ENCODE measurements at places on chromosomes 16 and 17.

DNA sequence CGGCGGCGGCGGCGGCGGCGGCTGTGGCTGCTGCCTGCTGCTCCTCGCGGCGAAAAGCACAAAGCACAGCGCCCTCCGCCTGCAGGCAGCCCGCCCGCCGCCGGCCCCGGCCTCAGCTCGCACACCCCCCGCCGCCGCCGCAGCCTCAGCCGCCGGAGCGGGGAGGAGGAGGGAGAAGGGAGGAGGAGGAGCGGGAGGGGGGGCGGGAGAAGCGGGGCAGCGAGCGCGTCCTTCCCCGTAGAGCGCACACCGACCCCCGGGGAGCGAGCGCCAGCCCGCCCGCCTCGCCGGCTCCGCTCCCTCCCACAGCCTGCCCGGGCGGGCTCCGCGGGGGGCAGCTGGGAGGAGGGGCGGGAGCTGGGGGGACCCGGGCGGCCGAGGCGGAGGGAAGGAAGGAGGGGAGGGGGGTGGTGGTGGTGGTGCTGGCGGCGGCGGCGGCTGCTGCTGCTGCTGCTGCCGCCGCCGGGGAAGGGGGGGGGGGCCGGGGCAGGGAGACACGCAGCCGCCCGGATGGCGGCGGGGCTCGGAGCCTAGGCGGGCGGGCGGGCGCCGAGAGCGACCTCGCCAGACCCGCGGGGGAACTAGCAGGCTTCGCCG, at the start of gene UBTF:
UBTF (minus strand) TSS at position 60 of the 597 bp plus-strand sequence. CDS start 1,446 bp downstream, outside the sequence.
- DNase-seq: no peak

DNA sequence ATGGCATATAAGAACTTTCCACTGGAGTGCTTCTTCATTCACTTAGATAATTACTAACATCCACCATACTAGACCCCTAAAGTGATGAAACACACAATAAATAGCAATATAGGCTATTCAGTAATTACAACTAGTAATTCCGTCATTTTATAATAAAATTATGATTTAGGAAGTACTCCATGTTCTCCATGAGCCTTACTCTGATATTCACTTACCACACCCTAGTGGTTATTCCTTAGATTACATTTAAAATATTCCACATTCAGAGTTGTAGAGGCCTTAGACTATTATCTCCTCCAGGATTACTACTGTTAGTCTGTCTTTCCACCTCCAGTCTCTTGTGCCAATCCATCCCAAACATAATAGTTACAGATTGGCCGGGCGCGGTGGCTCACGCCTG, 62.4 kb downstream of the STH start:
- no peak for DNase-seq

DNA sequence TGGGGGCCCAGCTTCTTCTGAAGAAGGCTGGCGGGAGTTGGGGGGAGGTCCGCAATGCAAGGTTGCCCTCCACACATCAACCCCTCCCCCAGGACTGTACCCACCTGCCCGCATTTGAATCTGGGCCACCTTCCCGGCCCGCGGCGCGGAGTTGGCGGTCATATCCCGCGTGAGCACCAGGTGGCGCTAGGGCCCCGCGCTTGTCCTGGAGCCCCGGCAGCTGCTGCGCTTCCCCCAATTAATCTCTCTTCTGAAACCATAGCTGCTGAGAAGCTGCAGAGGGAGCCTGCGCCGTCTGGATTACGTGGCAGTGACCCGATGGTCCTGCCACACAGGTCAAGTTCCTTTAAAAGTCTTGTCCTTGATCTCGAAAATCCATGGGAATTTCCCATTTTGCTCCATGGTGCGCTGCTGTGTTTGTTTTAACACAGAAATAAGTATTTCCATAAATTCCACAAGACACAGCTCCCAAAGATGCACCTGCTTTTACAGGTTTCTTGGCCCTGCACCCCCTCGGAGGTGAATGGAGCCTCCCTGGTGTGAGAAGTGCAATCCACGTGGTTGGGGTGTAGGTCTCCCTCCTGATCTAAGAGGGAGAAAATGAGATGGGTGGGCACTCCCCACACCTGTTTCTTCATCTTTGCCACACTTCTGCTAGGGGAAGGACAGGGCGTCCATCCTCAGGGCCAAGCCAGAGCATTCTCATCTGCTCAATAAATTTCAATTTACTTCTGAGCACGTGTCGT, 22.1 kb downstream of the COX4I1 start:
- DNase-seq: peak; percentile 66

DNA sequence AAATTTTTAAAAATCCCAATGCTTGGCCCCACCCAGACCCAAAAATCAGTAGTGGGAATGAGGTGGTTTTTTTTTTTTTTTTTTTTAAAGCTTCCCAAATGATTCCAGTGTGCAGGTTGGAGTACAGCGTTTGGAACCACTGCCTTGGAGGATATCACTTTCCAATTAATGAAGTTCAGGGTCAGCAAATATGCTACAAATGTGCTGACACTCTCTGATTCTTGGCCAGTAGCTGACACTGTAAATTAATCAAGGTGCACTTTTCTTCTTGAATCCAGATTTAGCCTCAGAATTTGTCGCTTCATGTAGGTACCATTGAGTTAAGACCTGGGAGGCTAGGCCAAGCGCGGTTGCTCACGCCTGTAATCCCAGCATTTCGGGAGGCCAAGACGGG, 230.2 kb downstream of the SNX29 start:
- no peak for DNase-seq

DNA sequence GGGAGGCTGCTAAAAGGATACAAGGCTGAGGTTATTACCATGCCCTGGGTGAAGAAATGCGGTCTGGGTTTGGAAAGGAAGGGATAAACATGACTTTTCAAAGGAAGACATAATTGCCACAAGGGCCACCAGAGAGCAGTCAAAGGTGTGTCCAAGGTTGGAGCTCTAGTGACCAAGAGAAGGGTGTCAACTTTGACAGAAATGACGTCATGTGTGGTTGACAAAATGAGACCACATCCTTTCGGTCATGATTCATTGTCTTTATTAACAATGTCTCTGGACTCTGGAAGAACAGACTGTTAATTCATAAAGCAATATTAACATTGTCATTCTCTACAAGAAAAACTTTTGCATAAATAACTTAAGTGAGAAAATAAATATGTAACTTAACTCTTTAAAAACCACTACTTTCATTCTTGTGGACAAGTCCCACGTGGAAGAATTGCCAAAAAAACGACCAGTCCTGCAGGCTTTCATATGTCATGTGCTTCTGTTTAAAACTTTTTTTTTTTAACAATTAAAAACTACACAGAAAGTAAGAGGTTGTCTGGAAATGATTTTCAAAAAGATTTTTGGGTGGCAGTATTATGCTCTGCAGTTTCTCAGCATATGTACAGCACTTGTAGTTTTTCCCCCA, 5.0 kb downstream of the SOST start:
- no peak for DNase-seq

DNA sequence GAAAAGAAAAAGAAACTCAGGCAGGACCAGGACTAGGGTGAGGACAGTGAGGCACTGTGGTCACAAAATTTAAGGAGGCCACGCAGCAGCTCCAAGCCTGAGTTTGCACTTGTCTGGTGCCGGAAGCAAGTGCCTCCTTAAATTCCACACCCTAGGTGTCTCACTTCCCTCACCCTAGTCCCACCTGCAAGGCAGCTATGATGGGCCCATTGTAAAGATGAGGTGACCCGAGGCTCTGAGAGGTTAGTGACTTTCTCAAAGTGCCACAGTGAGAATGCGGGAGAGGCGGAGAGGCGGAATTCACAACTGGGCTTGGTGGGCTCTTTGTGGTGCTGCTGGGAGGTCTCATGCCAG, 21.5 kb upstream of the EEF2K start:
- no peak for DNase-seq

DNA sequence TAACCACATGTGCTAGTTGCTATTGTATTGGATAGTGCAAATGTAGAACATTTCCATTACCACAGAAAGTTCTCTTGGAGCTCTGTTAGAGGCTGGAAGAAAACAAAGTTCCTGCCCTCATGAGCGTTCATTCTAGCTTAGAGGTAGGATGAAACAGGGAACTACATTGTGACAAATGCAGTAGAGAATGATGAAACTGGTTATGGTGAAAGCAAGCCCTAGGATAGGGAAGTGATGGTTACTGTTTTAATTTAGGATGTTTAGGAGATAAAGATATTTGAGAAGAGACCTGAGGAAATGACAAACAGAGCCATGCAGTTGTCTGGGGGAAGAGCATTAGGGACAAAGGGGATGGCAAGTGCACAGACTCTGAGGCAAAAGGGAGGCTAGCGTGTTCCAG, 50.7 kb downstream of the AATF start:
- DNase-seq: no peak

DNA sequence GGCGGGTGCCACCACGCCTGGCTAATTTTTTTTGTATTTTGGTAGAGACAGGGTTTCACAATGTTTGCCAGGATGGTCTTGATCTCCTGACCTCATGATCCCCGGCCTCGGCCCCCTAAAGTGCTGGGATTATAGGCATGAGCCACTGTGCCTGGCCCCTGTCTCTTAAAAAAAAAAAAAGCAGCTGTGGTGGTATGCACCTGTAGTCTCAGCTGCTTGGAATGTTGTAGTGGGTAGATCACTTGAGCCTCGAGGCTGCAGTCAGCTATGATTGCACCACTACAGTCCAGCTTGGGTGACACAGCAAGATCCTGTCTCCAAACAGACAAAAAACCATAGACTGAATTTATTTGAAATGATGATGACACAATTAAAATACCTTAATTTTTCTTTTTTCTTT, 24.3 kb downstream of the CDK12 start:
- no peak for DNase-seq

GRCh38 chr17:49985310-49985990, 9.6 kb downstream of the DLX3 start:
- DNase-seq: no peak

GRCh38 chr17:42775534-42776098, 2.4 kb downstream of the VPS25 start:
- DNase-seq: no peak

DNA sequence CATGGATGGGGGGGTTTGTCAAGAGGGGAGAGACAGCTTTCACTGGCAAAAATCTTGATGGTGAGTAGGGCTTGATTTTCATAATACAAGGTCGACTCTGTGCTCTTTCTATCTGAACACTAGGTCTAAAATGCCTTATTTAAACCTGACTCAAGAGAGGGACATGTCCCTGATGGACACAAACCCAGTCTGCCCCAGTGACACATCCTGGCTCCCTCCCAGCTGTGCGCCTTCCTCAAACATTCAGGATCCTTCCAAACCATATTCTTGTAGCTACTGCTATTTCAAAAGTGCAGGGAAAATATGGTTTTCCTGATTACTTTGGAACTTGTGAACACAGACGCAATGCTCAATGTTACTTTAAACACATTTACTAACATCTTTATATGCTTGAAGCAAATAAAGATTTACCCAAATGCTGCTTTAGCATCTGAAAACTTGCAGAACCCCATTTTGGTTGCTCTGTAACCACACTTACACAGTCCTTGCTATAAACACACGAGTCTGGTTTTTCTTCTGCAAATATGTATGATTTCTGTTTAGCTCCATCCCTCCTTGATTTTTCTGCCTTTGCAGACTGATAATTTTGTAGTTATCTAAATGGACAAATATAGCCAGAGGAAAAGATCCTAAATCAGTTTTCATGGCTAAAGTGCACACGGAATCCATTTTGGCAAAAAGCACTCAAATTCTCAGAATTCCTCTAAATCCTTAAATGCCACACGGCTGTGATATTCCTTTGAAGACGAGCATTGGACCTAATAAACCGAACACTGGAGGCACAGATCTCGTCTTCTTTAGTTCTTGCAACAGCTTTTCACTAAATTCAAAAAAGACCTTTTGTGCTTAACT, 499.9 kb upstream of the ZFHX3 start:
- no peak for DNase-seq

- DNase-seq: no peak
Observed at GRCh38 chr16:71557954-71558582, 18.8 kb downstream of the TAT start.

- no peak for DNase-seq
Observed at GRCh38 chr17:3556239-3556915, 1.2 kb downstream of the TRPV3 start.

- DNase-seq: no peak
Observed at GRCh38 chr17:54892360-54892759, 8.3 kb upstream of the TOM1L1 start.

DNA sequence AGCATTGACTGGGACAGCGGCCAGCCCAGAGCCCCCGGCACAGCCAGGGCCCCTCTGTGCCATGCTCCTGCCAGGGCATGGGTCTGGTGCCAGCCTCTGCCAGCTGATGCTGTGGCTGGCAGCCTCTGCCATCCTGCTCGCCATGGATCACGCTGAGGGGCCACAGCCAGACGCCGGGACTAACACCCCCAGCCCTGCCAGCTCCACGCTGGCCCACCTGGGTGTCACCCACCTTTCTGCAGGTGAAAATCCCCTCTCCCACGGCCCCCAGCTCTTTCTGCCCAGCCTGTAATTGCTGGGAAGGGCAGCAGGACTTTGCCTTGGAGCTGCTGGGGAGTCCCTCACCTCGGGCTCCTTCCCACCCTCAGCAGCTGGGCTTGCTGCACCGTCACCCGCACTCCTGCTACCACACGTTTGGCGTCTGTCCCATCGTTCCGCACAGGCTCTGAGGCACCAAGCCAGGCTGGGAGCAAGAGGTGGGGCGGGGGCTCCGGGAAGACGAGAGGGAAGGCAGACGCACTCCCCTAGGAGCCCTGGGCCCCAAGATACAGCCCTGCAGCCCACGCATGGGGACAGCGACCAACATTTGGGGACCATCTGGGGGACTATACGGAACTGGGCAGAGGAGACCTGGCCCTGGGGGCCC, 42.0 kb upstream of the ACSF3 start:
- no peak for DNase-seq
